Kidney capillary endothelial cell (primary cell): ENCODE measurements at places on chromosomes 7 and 10.
A peak's percentile ranks its signal among the peaks of the same experiment; 100 is the strongest.

DNA sequence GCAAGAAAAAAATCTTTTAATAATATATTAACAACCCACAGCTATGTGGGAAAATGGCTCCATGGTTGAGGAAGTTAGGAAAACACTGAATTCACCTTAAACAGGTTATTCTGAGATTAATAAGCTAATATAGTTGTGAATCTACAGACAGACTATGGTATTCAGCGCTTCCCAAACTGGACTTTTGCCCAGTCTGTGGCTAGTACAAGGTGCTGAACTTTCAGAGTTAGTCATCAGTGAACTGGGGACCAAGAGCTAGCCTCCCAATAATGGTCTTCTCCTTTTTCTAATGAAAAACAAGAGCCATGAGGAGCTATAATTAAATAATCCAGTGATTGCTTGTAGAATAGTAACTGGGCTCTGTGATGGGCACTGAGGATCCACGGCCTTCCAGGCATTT lies 65.3 kb downstream of the FRMPD2 start:
- DNase-seq = no peak

GRCh38 chr7:5692112-5692844 lies 89.2 kb downstream of the RNF216 start:
- DNase-seq = peak; percentile 85

- no peak for DNase-seq
Observed at GRCh38 chr10:14060320-14061070, 270.2 kb downstream of the FRMD4A start.

GRCh38 chr7:116120839-116121238 lies 89.5 kb upstream of the TES start:
- no peak for DNase-seq

GRCh38 chr10:114408112-114408967 lies 4.0 kb upstream of the AFAP1L2 start:
- no peak for DNase-seq

DNA sequence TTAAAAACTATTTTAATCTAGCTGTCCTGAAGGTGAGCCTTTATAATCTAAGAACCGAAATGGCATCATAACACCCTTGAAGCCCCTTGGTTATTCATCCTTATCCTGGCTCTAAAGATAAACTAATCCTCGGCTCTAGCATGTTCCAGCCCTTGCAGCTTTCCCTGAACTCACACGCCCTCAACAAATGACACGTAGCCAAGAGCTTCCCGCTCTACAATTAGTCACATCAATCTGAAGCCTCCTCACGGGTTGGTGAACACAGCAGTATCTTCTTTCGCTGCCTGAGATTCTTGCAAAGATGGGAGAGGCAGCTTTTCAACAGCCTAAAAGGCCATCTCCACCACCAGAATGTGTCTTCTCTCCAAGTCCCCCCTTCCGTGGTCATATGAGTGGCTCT lies 4.1 kb downstream of the FRMD4A start:
- no peak for DNase-seq
